A549 treated with GW870086 at 1 μM for 4 hours (cell line): ENCODE measurements at places on chromosomes 5 and 9. TPM values are rescaled to one million over a fixed set of nuclear protein-coding genes. Genes with fewer than 3 reads are reported as not detected.

Gene ABLIM3
- total RNA-seq = 10.7 to 13.6 TPM (median 11.1 TPM) in 5 replicates

Gene CXCL14
- total RNA-seq = 0.09 to 0.21 TPM (median 0.10 TPM) in 5 replicates

Gene RANBP3L
- not detected in 5 replicates for total RNA-seq

Gene ITGA1
- total RNA-seq = 0.56 to 1.6 TPM (median 1.4 TPM) in 5 replicates

Gene PCDHA1
- total RNA-seq = 0.09 to 0.18 TPM (median 0.15 TPM) in 5 replicates

Gene PAEP
- total RNA-seq = 0.41 to 0.47 TPM (median 0.45 TPM) in 4 of 5 replicates, not detected in the other

Gene PLAC8L1
- total RNA-seq = 0.26 TPM in 1 of 5 replicates, not detected in the others

Gene AGXT2
- not detected in 5 replicates for total RNA-seq

Gene TAF11L7
- not detected in 5 replicates for total RNA-seq

Gene CCNI2
- 0.12 to 0.26 TPM (median 0.21 TPM) in 3 of 5 replicates, not detected in the others for total RNA-seq

Gene IRX4
- total RNA-seq = 0.25 to 0.53 TPM (median 0.45 TPM) in 5 replicates

Gene PCDH1
- 2.9 to 6.0 TPM (median 5.7 TPM) in 5 replicates for total RNA-seq

Gene PKD2L2
- not detected in 5 replicates for total RNA-seq

Gene MSX2
- total RNA-seq = 2.9 to 5.0 TPM (median 4.3 TPM) in 5 replicates

Gene CNTFR
- total RNA-seq = 0.10 to 0.24 TPM (median 0.12 TPM) in 3 of 5 replicates, not detected in the others

Gene PRELID1
- 304 to 397 TPM (median 381 TPM) in 5 replicates for total RNA-seq

Gene RC3H2
- 13.4 to 23.9 TPM (median 20.9 TPM) in 5 replicates for total RNA-seq

Gene ZNF169
- 1.3 to 2.1 TPM (median 1.9 TPM) in 5 replicates for total RNA-seq

Gene HTR4
- total RNA-seq = not detected in 5 replicates

Gene SHOC1
- 0.05 TPM in 1 of 5 replicates, not detected in the others for total RNA-seq

Gene CACFD1
- 3.0 to 4.5 TPM (median 4.3 TPM) in 5 replicates for total RNA-seq

Gene DRD1
- total RNA-seq = 0.13 to 0.23 TPM (median 0.17 TPM) in 5 replicates

Gene SLC9A3
- total RNA-seq = 1.7 to 2.5 TPM (median 2.0 TPM) in 5 replicates

Gene DNAJA1
- total RNA-seq = 220 to 260 TPM (median 241 TPM) in 5 replicates

Gene PTCH1
- 1.1 to 3.0 TPM (median 1.6 TPM) in 5 replicates for total RNA-seq

Gene FAM200C
- total RNA-seq = 1.5 to 2.0 TPM (median 1.8 TPM) in 5 replicates

Gene ISOC1
- total RNA-seq = 16.4 to 19.5 TPM (median 17.9 TPM) in 5 replicates

Gene TNFSF15
- 0.13 to 0.17 TPM (median 0.15 TPM) in 5 replicates for total RNA-seq

Gene SPOCK1
- total RNA-seq = 8.6 to 26.5 TPM (median 17.0 TPM) in 5 replicates

Gene SEMA4D
- 3.9 to 5.7 TPM (median 5.1 TPM) in 5 replicates for total RNA-seq

Gene RGS3
- total RNA-seq = 19.9 to 24.9 TPM (median 24.4 TPM) in 5 replicates

Gene GPR151
- total RNA-seq = not detected in 5 replicates

Gene RGS7BP
- total RNA-seq = not detected in 5 replicates

Gene GABRA1
- total RNA-seq = not detected in 5 replicates

Gene ATP6V0E1
- 253 to 443 TPM (median 360 TPM) in 5 replicates for total RNA-seq

Gene ALDH1A1
- total RNA-seq = 4,215 to 5,771 TPM (median 5,434 TPM) in 5 replicates

Gene TCERG1
- 35.6 to 50.9 TPM (median 45.7 TPM) in 5 replicates for total RNA-seq

Gene SPATA31D4
- total RNA-seq = not detected in 5 replicates

Gene NDUFAF2
- total RNA-seq = 72.4 to 84.0 TPM (median 77.2 TPM) in 5 replicates

Gene IFNK
- not detected in 5 replicates for total RNA-seq

Gene CYLC2
- total RNA-seq = not detected in 5 replicates

Gene SLC36A3
- not detected in 5 replicates for total RNA-seq

Gene SAXO1
- total RNA-seq = not detected in 5 replicates

Gene NSUN2
- 88.2 to 102 TPM (median 96.6 TPM) in 5 replicates for total RNA-seq

Gene UGT3A2
- total RNA-seq = not detected in 5 replicates

Gene PCDHA8
- 0.03 to 0.11 TPM in 2 of 5 replicates, not detected in the others for total RNA-seq

Gene MLANA
- total RNA-seq = not detected in 5 replicates
